ENCODE measurements at places on chromosomes 5 and 9.

DNA sequence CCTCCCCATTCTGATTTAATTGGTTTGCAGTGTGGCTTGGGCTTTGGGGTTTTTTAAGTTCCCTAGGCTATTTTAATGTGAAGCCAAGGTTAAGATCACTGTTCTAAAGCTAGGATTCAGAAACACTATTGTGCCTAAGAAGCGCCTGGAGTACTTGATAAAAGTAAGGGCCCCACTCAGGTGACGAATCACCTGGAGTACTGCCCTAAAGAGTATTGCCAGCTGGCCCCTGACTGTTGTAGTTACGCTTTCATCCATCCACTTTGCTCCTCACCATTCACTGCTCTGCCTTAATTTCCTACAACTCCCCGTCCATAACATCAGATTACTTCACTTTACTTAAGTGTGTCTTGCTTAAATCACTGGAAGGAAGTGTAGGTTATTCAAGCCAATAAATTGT is 119.3 kb downstream of the CD180 start:
- no peak for DNase-seq

- DNase-seq, result no peak
Measured at GRCh38 chr5:51271261-51271660, 112.0 kb upstream of the ISL1 start.

GRCh38 chr9:120837921-120838320 is 4.8 kb downstream of the PSMD5 start:
- no peak for DNase-seq

- no peak for DNase-seq
Measured at GRCh38 chr9:98768344-98768743, 28.0 kb downstream of the ANKS6 start.

- DNase-seq, result no peak
Measured at GRCh38 chr9:25939126-25939525, 260.9 kb upstream of the TUSC1 start.

DNA sequence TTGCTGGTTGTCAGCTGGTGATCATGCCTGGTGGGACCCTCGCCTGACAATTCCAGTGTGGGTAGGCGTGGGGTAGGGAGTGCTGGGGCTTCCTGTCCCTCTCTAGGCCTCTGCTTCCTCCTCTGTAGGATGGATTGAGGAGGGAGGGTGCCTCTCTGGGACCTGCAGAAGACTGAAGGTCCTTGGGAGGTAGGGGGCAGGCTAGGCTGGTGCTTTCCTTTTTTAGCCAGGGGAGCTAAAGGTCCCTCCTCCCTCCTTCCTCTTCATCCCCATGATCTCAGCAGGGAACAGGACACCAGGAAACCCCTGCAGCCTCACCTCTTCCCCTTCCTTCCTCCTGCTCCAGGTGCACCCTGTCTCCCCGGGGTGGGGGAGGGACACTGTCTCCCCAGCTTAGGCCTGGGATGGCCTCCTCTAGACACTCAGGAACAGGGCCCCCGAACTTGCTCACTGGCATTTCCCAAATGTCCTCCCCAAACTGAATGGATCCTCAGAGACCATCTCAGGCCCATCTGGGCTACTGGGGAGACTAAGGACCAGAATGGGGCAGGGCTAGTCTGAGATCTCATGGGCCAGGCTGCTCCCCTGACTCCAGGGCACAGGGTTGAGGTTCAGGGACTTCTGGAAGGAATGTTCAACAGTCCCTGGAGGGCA is 8.4 kb downstream of the SH2D3C start:
- DNase-seq, result peak; percentile 36

DNA sequence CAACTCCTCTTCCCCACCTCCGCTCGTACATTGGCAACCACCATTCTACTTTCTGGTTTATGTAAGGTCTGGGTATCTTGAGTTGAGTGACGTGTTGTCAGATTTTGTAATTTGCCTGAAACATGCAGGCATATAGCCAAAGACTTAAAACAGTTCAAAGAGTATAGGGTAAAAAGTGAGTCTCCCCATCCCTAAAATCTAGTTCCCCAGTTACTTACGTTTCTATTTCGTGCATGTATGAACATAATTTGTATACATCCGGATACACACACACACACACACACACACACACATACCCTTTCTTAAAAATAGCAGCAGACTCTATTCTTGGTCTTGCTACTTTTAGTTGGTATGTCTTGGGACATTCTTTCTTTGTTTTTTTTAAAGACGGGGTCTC is 915 bp downstream of the HSDL2 start:
- no peak for DNase-seq

DNA sequence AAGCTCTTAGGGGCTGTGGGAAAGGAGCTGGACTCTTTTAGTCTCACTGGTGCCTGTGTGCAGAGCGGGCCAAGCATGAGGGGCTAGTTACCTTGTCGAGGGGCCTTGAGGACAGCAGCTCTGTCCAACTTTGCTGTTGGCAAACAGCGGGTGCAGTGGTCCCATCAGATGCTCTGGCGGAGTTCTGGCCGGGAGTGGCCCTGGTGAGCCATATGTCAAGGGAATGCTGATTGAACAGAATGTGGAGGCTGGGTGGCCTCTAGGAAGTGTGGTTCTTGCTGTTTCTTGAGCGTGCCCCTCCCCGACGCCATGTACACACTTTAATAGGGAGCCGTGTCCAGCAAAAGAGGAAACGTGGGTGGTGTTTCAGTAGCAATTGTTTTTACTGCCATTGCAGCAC is 3.6 kb upstream of the ADAMTS2 start:
- DNase-seq, result no peak

GRCh38 chr5:112625689-112626438 is 111.8 kb upstream of the APC start:
- DNase-seq, result no peak

- DNase-seq, result no peak
Measured at GRCh38 chr9:107933516-107933915, 443.9 kb upstream of the KLF4 start.

DNA sequence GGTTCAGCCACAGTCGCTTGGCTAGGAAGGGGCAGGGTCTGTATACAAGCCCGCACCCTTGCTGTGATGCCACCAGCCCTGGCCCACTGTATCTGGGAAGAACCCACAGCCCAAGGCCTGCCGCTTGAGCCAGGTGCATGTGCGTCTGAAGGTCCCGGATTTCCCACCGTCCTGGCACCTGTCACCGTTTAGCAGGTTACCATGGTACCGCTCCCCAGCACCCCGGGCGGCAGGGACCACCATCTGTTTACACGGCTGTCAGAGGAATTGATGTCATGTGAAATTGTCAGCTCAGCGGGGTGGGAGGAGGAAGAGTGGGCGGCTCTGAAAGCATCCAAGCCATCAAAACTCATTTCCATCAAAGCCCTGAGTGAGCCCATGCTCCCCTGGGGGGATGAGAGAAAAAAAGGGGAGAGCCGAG is 92.7 kb downstream of the HRH2 start:
- DNase-seq, result no peak

GRCh38 chr5:77882670-77883257 is 106.6 kb upstream of the TBCA start:
- no peak for DNase-seq

GRCh38 chr9:128887914-128888350 is 6.0 kb downstream of the LRRC8A start:
- DNase-seq, result peak; percentile 25

DNA sequence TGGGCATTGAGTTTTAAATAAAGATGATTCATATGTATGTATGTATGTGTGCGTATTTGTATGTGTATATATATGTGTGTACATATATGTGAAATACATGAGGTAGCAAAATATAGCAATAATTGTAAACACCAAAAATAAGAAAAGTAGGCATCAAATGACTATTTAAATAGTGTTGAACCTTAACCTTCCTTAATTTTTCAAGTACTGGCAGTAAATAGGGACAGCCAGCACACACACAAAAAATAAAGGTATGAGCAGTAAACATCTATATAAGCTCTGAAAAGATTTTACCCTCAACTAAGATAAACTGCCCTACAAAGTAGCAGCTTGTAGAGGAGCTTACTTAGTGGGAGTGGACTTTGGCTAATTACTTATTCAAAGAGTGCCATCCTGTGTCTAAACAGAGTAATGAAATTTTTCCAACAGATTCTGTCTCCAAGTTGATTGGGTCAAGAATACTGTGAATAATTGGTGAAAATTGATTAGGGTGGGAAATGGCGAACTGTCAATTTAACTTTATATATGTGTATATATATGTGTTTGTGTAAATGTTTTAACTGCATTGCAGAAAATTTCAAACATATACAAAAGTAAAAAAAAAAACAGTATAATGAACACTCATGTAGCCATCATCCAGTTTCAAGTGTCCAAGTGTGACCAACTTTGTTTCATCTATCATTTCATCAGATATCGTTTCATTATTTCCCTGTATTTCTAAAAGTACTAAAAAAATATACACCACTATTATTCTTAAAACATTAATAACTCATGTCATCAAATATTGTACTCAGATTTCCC is 2.0 kb upstream of the ADAMTS6 start:
- DNase-seq, result no peak

- no peak for DNase-seq
Measured at GRCh38 chr5:159405611-159406031, 75.3 kb upstream of the IL12B start.

GRCh38 chr5:67010684-67011409 is 185.8 kb downstream of the CD180 start:
- no peak for DNase-seq

DNA sequence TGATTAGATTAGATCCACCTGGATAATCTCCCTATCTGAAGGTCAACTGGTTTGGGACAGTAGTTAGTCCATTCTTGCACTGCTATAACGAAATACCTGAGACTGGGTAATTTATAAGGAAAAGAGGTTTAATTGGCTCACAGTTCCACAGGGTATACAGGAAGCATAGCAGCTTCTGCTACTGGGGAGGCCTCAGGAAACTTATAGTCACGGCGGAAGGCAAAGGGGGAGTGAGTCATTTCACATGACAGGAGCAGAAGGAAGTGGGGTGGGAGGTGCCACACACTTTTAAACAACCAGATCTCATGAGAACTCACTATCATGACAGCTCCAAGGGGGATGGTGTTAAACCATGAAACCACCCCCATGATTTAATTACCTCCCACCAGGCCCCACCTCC is 9.9 kb downstream of the C9orf40 start:
- no peak for DNase-seq

- DNase-seq, result no peak
Measured at GRCh38 chr5:179405054-179405416, 59.8 kb upstream of the ADAMTS2 start.

DNA sequence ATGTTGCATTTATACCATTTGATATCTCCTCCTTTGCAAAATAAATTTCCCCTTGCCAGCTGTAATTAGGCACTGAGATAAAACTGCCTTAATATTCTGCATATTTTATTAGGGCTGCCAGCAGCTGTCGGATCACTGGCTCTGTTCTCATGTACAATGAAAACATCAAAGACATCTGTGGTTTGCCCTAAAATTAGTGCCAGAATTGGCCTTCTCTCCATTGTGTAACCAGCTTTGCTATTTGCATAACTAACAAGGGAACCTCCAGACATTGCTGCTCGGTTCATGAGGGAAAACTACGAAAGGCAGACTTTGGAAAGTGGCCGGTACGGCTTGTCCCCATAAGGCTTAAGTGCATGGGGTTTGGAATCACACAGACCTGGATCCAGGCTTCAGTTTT is 45.5 kb upstream of the KIF2A start:
- no peak for DNase-seq

Data from endothelial cell (in vitro differentiated cells).